ENCODE measurements at places on chromosomes 4 and X.

GRCh38 chrX:1807301-1807731 lies 192.5 kb downstream of the ASMT start:
- no peak for DNase-seq

GRCh38 chr4:142493255-142494110 lies 352.6 kb downstream of the INPP4B start:
- DNase-seq, result no peak

- peak; percentile 92 for DNase-seq
These were observed at the start of gene KLHL13 for GRCh38 chrX:118116713-118117550. Gene KLHL13, minus strand, starts transcription at chrX:118116810. Its CDS starts 88,337 bp downstream, at chrX:118028473.

DNA sequence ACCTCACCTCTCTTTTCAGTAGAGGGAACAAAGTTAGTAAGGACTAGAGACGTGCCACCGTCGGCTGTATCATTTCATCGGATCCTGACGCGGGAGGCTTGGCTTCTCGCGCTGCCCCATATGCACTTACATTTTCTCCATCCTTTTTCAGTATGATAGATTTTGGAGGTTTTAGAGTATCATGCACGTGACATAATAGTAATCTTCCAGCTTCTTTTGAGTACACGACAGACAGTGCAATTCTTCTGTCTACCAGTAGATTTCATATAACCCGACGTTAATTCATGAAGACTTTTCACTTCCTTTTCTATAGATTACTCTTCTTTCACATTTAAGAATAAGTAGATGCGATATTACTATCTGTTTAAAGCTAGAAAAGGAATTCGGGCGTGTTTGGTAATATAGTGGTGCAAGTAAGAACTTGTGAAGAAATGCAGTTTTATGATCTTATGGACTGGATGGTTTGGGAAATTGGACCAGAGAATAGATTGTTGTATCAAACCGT lies 1.0 kb downstream of the CDS1 start:
- DNase-seq, result peak; percentile 8

- DNase-seq, result no peak
These were observed 205.7 kb upstream of the BCOR start for GRCh38 chrX:40303256-40304077.

- DNase-seq, result no peak
These were observed 36.3 kb downstream of the HTT-AS start for GRCh38 chr4:3037957-3038461.

- no peak for DNase-seq
These were observed 1.5 kb downstream of the OPHN1 start for GRCh38 chrX:68431836-68432235.

DNA sequence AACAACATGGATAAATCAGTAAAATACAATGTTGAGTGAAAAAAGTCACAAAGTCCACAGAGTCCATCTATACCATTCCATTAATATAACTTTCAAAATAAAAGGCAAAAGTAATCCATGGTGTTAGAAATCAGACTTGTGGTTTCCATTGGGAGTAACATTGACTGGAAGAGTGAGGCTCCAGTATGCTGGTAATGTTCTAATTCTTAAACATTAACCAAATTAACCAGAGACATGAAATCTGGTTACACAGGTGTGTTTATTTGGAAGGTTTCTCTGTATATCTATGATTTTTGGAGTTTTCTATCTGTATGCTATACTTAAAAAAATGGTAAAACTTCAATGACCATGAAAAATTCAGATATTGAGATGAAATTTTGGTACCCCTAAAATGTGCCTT lies 42.6 kb downstream of the SULT1B1 start:
- DNase-seq, result no peak

GRCh38 chrX:12999422-12999821 lies 24.5 kb downstream of the TMSB4X start:
- DNase-seq, result no peak

GRCh38 chr4:27973056-27973455 lies 1112.4 kb downstream of the STIM2 start:
- DNase-seq, result no peak

GRCh38 chrX:121122332-121122731 lies 74.9 kb downstream of the GLUD2 start:
- no peak for DNase-seq

- no peak for DNase-seq
These were observed 15.0 kb upstream of the MSMO1 start for GRCh38 chr4:165312506-165312905.

GRCh38 chrX:16826207-16826606 lies 39.9 kb downstream of the TXLNG start:
- DNase-seq, result peak; percentile 44

- no peak for DNase-seq
These were observed 76.1 kb upstream of the FHDC1 start for GRCh38 chr4:152860046-152860445.

DNA sequence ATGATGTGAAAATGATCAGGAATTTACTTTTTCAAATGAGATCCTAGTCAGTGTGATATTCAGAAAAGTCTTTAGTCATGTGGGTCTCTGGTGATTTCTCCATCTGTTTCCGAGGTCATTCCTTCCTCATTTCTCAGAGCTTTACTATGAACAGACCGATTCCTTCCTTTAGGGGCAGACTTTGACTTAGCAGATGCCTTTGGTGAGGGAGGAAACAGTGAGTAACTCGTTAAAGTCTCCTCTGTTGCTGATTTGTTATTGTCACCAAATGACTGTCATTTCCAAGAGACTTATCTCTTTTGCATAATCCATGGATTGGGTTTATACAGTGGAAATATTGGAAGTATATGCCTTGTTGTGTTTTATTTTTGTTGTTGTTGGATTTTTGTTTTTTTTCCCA lies 76.2 kb upstream of the CD99 start:
- DNase-seq, result no peak

DNA sequence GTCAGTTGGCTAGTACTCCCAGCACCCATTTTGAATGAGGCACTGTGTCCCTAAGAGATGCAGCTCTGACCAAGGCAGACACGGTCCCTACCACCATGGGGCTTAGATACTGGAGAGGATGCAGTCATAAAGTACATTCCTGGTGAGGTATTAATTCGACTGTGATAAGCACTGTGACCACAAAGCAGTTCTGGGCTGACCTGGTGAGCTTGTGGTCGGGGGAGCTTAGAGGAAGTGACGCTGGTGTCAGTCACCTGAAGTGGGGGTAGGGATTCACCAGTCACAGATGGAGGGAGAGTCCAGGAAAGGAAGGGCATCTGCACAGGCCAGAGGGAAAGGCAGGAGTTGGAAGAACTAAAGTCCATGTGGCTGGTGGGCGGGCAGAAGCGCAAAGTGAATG lies 15.8 kb upstream of the CLTRN start:
- DNase-seq, result no peak

DNA sequence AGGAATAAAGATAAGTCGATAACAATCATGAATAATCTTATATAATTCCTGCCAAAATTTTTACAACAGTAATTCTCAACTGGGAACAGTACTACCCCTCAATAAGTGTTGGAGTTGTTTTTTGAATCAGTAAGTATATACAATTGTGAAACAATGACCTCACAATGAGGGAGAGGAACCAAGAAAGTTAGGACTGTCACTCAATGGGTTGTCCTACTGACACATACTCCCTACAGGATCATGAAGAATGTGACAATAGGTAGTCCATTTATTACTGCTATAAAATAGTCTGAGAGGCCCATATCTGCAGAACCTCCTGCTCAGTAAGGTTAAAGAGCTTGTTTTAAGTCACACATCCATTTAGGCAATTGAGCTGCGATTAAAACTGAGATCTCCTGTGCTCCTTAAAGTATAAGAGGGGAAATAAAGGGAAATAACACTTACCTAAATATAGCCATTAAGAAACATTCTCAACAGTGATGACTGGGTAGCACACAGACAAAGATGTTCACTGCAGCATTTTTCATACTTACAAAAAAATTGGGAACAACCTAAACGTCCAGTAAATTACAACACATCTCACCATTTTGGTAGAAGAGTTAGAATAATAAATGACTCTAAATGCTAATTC lies 26.2 kb downstream of the FBXW7 start:
- DNase-seq, result no peak

DNA sequence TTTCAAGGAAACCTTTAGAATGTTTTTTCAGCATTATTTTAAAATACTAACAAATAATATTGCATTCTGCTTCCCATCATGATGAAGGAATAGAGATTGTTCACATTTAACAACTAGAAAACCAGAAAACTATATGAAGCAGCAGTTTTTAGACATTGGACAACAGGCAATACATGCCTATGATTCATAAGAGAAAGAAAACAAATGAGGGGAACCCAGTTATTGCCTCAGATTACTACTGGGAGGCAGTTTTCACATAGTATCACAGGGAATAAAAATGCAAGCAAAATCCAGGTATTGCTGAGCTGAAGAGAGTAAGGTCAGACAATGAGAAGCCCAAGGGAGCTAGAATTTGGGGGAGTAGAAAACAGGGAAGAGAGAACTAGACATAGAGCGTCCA lies 373.6 kb downstream of the MAPK10 start:
- DNase-seq, result no peak

DNA sequence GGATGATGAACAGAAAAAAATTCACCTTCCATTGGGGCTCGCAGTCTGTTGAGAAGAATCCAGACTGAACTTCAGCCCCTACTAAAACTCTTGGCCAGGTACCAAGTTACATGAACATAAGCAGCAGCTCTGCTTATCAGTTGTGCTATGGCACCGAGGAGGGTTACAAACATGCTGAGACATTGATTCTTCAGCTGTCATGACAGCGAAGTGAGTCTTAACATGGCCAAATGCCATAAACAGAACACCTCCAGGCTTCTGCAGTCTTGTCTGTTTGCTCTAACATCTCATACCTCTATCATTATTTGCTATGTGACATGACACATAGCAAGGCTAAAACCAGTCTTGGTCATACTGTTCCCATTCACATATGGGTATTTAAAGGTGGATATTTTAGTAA lies 521.5 kb downstream of the GRID2 start:
- no peak for DNase-seq

DNA sequence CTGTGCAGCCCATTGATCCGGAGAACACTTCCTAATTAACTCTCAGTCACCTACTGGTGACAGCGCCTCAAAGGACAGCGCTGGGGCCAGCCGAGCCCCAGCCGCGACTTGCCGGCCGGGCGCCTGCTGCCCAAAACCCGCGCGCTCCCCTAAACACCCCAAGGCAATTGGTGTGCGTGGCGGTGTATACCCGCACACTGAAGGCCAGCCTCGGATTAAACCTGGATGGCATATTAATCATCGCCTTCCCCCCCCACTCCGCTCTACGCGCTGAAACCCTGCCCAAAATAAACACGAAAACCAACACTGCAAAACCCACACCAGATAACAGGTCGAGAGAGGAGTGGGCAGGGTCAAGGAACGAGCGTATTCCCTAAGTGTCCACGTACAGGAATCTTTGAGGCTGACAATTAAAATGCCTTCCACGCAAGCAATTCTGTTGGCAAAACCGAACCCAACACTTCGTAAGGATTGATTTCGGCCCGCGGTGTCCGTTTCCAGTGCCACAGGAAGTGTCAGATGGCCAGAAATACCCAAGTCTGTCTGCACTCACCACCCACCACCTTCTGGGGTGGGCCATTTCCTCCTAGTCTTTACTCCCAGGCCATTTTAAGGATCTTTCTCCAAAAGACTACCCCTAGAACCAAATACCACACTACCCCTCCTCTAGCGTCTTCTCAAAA lies 2.7 kb downstream of the BCOR start:
- DNase-seq, result peak; percentile 30

- no peak for DNase-seq
These were observed 125.3 kb upstream of the CLNK start for GRCh38 chr4:10809905-10810304.

- no peak for DNase-seq
These were observed 53.2 kb downstream of the FAM9B start for GRCh38 chrX:8980756-8981155.

DNA sequence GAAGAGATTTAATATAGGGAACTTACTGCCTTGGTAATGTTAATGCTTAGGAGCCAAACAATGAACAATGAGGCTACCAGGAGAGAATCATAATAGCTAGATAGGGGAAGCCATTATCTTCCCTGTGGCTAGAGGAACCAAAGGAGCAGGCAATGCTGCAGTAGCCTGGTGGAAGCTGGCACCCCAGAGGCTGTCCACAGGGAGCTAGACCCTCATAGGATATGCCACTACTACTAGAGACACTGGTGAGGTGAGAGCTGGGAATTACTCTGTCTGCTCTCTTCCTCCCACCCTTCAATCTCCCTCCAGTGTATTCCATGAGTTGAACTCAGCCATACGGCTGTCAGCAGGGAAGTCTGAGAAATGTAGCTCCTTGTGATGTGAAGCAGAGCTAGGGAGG lies 601.4 kb downstream of the KCNIP4 start:
- DNase-seq, result no peak

- DNase-seq, result no peak
These were observed 29.6 kb upstream of the CHRNA9 start for GRCh38 chr4:40305328-40306170.

GRCh38 chrX:150879855-150880807 lies 18.3 kb downstream of the CD99L2 start:
- DNase-seq, result no peak

GRCh38 chr4:77927991-77928925 lies 65.6 kb downstream of the MRPL1 start:
- no peak for DNase-seq

DNA sequence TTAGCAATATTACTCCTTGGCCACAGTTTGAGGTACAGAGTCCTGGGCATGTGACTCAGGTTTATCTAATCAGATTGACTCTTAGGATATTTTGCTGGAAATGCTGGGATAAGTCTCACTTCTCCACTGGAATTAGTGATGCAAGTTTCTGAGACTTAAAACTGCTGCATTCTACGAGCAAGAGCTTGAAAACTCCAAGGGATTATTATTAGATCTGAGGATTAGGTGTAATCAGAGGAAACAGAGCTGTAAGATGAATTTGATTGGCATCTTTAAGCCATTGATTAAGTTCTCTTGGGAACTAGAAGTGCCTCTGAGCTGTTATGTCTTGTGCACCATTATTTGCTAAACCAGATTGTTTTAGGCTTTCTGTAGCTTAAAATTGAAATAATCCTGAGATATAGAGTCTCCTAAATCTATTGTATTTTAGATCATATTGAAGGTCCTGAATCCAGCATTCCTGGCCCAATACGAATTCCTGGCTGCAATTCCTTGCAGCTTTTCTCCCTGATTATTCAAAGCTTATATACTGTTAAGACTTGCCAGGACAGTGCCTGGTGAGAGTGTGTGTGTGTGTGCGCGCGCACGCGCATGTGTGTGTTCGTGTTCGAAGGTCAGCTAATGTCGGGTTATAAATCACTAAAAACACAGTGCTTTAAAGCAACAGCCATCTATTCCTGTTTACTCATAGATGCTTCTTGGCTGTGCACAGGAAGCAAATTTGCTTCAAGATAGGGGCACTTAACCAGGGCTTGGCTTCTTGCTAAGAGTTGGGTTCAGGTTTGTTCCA lies 735.1 kb downstream of the STIM2 start:
- DNase-seq, result no peak

- DNase-seq, result no peak
These were observed 72.6 kb downstream of the GATB start for GRCh38 chr4:151688003-151688784.

- no peak for DNase-seq
These were observed 107.1 kb downstream of the GPAT3 start for GRCh38 chr4:83643036-83643435.

DNA sequence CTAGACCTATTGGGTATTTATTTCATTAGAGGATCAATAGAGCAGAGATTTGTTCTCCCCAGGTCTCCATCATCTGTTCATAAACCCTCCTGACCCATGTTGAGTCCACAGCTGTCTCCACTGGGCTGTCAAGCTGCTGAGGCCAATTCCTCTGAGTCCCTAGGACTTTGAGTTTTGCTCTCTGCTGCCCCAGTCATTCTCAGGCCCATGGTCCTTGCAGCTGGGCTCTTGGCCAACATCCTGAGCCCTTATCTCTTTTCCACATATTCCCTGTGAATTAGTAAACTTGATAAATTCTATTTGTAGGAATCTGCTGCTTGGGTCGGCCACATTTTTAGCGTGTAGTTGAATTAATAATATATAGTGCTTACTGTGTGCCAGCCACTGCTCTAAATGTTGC lies 41.9 kb downstream of the FHL1 start:
- DNase-seq, result peak; percentile 21

Measured in SK-N-SH (cell line).